ENCODE measurements at places on chromosomes 5 and 9.

DNA sequence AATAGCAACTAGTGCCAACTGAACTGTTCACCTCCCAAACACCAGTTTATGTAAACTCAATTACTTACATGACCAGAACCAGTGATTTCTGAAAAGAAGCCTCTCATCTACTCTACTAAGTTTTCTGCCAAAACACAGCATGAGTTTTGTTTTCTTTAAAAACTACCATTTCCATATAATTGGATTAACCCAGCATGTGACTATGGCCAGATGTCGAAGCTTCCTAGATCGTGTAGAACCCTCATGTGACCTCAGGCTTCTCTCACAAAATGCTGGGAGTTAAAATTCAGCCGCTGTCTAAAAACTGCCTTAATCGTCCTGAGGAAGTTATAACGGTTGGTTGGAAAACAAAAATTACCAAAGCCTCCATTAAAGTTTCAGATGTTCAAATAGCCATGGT, 303.5 kb downstream of the IRX1 start:
- no peak overlapping the region for H3K4me3 ChIP-seq
- no peaks in the 10 kb centered on the region for H3K4me1 ChIP-seq
- no peak overlapping the region for H3K27ac ChIP-seq
- H3K36me3 ChIP-seq = no peaks in the 10 kb centered on the region

DNA sequence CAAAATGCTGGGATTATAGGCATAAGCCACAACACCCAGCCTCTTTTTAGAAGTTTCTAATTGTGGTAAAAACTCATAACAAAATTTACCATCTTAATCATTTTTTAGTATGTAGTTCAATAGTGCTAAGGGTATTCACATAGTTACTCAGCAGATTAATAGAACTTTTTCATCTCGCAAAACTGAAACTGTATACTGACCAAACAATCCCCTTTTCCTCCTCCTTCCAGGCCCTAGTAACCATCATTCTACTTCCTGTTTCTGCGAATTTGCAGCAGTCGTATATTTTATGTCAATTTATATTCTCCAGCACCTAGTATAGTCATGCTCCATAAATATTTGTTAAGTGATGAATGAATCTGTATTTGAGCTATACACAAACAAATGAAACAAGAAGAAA, 86.3 kb upstream of the ERBIN start:
- no peak overlapping the region for H3K4me3 ChIP-seq
- no peak for DNase-seq
- no peaks in the 10 kb centered on the region for H3K36me3 ChIP-seq
- H3K27me3 ChIP-seq = no peaks in the 10 kb centered on the region

DNA sequence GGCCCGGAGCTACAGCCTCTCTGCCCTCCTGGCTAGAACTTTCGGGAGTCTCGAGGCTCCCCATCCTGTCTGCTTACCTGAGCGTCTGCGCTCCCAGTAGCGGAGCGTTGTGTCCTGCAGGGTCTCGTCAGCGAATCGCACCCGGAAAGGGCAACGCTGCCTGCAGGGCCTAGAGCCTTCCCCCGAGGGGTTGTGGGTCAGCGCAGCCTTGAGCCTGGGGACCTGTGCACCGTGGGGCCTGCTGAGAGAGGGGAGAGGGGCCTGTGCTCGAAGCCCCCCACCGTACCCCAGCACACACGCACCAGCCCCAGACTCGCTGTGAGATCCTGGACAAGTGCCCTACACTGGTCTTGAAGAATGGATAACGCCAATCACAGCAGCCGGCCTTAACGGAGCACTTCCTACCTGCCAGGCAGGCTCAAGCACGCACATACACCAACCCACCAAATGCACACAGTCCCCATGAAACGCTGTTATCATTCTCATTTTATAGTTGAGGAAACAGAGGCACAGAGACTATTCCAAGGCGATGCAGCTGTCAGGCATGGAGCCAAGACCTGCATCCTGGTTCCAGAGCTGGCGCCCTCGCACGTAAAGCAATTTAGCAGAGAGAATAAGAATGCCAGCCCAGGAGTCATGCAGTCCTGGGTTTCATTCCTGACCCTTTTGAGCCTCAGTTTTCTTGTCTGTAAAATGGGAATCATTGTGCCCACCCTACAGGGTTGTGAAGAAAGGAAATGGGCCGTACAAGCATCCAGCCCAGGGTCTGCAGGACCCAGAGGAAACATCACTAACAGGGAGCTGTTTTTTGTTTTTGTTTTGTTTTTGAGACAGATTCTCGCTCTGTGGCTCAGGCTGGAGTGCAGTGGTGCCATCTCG, 5.3 kb downstream of the C9orf50 start:
- no peak overlapping the region for H3K27ac ChIP-seq
- H3K36me3 ChIP-seq = no peaks in the 10 kb centered on the region
- H3K4me1 ChIP-seq = peaks cover 18% of the 10 kb centered on the region

DNA sequence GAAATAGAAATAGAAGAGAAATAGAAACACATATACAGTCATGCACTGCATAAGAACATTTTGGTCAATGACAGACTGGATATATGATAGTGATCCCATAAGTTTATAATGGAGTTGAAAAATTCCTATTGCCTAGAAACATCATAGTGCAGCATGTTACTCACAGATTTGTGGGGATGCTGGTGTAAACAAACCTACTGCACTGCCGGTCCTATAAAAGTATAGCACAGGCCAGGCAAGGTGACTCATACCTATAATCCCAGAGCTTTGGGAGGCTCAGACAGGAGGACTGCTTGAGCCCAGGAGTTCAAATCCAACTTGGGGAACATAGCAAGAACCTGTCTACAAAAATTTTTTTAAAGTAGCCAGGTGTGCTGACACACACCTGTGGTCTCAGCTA, 240.6 kb upstream of the MAP3K1 start:
- no peak for DNase-seq
- no peak overlapping the region for H3K27ac ChIP-seq
- H3K4me3 ChIP-seq = no peak overlapping the region
- no peaks in the 10 kb centered on the region for H3K27me3 ChIP-seq
- no peaks in the 10 kb centered on the region for H3K36me3 ChIP-seq
